NCI-H1436 treated with DMSO at 0.1 percent for 48 hours (cell line): ENCODE measurements at places on chromosomes 2 and 18.

GRCh38 chr2:15170070-15170775 is 390.9 kb downstream of the NBAS start:
- no peak for DNase-seq

- no peak for DNase-seq
Observed at GRCh38 chr18:79733135-79733701, 53.6 kb downstream of the CTDP1 start.

- DNase-seq = no peak
Observed at GRCh38 chr18:31942291-31942998, 483 bp downstream of the TRAPPC8 start.

- DNase-seq = no peak
Observed at GRCh38 chr2:169397697-169398096, 35.4 kb upstream of the LRP2 start.

DNA sequence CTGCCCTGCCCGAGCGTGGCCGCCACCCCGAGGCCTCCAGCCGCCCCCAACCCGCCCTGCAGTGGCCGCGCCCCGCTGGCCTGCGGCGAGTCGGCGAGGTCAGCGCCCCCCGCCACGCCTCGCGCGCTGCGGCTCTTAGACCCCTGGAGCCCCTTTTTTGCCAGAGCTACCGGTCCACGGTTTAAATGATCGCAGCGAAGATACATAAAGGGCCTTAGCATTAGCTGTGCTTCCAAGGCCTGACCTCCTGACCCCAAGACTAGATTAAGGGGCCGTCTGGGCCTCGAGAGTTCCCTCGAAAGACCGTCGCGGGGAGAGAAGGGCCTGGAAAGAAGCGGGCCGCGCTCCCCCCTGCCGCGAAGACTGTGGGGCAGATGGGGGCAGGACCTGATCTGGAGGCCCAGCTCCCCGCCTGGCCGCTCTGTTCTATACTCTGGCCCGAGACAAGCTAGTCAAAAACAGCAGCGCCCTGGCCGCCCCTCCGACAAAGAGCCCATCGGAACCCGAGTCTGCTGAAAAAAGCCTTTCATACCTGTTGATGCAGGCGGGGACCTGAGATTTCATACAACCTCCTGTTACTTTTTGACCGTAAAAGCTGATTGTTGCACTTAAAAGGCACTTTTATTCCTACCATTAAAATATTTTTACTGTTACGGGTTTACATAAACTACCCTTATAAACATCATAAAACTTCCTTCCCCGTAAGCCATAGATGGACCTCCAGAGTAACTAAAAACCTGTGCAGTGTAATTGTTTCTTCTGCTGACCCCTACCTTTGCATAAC is 68.7 kb upstream of the PSMD14 start:
- DNase-seq = no peak
